Trophoblast cell (in vitro differentiated cells and primary cell): ENCODE measurements at places on chromosomes 2 and 18.

DNA sequence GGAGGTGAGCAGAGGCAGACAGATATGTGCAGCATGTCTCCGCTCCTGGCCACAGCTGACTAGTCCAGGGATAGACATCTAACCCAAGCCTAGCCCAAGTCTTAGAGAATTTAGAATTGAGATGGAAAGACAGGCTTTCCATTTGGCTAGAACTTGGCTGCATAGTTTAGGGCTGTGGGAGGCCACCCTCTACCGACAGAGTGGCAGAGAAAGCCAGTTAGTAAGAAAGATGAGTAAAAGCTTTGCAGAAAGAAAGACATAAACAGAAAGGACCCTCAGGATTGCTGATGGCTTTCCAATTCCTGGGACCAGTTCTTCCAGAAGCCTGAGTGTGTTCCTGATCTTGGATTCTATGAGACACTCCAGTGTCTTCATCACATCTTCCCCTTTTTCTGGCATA, 62.1 kb downstream of the DYM start:
- DNase-seq: no peak

DNA sequence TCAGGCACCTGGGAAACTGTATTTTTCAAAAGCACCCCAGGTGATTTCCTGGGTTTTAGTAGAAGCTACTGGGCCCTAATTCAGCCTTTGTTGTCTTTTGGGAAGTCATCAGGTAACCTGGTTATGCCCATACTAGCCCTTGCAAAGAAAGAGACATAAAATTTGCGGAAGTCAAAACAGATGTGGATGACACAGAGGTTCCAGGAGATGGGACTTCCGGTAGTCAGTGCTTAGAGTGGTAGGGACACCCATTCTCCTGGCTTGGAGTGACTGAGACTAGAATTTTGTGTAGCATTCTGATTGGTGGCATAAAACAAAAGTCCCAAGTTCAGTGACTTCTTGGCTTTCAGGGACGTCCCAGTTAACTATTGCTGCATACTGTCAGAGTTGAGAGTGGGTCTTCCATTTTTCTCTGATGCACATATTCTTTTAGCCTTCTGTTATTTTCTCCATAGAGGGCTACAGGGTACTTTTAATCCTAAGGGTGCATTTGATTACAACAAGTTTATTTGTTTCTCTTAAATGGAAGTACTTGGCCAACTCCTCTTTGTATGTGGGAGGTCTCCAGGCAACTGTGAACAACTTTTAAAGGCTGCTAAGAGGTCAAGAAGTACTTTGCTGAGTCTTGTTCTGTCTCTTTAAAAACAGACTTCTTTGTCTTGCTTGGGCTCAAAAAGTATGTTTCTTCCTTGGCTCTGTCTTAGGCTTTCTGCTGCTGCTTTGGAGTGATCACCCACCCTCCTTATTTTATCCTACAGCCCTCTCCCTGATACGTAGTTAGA, 8.8 kb downstream of the NAB1 start:
- DNase-seq: no peak

DNA sequence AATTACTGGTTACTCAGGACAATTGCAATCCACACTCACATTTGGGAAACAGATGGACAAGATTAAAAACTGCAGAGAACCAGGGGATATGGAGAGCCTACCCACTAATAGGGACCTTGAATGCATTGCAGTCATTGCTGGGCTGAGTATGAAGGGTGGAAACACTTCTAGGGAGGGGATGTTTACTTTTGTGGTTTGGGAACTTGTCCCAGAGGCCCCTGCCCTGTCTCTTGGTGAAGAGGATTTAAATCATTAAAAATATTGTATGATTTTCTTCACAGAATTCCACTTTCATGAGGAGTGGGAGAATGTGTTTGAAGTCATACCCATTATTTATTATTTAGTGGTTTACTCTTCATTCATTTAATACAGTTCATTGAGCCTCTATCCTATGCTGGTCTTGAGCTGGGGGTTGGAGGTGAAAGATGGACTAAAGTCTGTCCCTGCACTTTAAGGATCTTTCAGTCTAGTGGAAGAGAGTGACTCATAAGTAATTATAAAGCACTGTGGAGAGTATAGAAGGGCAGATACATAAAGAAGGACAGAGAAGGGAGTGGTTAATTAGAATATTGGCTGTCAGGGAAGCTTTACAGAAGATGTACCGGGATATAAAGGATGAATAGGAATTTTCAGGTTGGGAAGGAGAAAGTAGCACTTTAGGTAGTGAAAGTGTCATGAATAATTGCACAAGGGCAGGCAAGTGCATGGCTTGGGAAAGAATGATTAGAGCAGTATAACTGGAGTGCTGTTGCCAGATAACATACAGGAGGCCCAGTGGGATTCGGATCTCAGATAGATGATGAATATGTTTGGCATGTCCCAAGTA, 313.4 kb downstream of the LPIN1 start:
- no peak for DNase-seq

DNA sequence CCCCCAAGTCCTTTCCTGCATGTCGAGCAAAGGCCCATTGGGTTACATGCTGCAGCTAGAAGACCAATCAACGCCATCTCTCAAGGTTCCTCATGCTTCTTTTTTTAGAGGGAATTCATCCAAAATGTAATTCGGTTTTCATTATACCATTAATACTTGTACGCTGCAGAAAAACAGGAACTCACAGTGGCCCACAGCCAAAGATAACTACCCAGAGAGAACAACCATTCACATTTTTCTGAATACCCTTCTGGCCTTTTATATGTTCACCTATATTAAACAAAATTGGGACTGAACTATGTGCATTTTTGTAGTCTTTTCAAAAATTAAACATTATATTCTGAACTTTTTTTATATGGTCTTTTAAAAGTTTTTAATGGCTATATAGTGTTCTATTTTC, 25.8 kb downstream of the FARP2 start:
- DNase-seq: no peak

DNA sequence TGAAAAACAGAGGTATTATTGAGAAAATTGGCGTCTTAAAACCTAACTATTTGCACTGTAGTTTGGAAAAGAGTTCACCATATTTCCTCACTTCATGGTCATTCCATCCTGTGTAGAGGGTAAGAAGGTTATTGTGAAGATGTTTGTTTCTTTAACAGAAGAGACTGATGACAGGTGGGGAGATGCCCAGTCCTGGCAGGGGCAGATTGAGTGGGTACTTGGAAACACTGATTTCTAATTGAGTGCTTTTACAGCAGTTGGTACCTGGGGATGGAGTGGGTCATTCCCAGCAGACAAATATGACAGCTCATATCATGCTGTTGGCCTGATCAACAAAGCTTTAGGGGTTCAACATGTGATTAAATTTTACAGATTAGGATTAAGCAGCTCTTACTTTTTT, 67.5 kb downstream of the MYOM1 start:
- no peak for DNase-seq

- DNase-seq: no peak
Observed at GRCh38 chr2:148720501-148721001, 76.0 kb downstream of the EPC2 start.

GRCh38 chr2:2743164-2743571, 412.1 kb upstream of the MYT1L start:
- DNase-seq: no peak

GRCh38 chr2:20196657-20197161, 28.2 kb downstream of the SDC1 start:
- DNase-seq: no peak

- DNase-seq: no peak
Observed at GRCh38 chr2:12205086-12205485, 458.7 kb downstream of the LPIN1 start.

DNA sequence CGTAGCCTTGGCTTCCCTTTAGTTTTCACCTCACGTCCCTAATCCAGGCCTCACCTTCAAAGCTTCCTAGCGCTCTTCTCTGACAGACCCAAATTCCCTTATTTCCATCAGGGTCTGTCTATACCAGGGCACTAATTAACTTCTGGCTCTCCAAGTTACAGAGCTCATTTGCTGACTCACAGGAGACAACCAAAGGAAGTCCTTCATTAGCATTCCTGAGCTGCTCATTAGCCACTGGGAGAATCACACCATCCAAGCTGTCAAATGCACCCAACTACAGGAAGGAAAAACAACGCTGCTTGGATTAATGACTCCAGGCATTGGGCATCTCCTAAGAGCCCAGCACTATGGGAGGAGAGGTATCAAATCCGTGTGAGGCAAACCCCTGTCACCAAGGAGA, 109.8 kb upstream of the ALK start:
- DNase-seq: no peak

GRCh38 chr18:3593381-3593903, 143.5 kb downstream of the TGIF1 start:
- peak; percentile 95 for DNase-seq

DNA sequence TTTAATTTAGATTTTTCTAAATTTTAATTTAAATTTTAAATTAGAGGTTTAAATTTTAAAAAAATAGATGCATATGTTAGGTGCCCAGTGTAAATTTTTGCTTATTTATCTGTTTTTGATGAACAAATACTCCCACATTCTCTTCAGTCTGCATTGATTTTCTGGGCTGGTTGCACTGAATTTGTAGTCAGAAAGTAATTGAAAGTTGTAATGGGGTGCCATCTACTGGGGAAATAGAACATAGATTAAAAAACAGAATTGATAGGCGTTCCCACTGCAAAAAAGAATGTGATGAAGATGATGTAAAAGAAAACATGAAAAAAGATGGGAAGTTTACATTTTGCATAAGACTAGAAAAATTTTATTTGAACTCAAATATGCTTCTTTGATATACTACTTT, 51.7 kb upstream of the CCDC85A start:
- peak; percentile 63 for DNase-seq

GRCh38 chr2:235357881-235358280, 136.0 kb upstream of the AGAP1 start:
- DNase-seq: no peak

DNA sequence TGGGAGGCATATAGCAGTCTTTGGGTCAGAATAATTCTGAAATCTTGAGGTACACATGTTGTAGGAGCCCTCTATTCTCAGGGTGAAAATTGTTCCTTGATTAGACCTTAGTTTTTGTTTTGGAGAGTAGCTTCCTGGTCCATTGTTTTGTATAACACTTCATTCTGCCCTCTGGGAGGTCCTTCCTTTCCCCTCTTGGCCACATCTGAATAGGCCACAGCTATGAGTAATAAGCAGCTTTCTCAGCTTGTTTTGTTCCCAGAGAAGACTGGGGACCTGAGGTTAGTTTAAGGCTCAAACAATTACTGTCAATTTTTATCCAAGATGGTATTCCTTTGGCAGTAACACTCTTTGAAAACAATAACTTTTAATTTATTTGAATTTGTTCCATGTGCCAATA, 72.6 kb upstream of the NOL4 start:
- DNase-seq: no peak

- DNase-seq: peak; percentile 13
Observed at GRCh38 chr18:9337873-9338272, 3.3 kb downstream of the TWSG1 start.

GRCh38 chr2:133364636-133365035, 203.6 kb downstream of the NCKAP5 start:
- DNase-seq: no peak

GRCh38 chr2:142863485-142863961, 13.9 kb upstream of the KYNU start:
- DNase-seq: no peak

DNA sequence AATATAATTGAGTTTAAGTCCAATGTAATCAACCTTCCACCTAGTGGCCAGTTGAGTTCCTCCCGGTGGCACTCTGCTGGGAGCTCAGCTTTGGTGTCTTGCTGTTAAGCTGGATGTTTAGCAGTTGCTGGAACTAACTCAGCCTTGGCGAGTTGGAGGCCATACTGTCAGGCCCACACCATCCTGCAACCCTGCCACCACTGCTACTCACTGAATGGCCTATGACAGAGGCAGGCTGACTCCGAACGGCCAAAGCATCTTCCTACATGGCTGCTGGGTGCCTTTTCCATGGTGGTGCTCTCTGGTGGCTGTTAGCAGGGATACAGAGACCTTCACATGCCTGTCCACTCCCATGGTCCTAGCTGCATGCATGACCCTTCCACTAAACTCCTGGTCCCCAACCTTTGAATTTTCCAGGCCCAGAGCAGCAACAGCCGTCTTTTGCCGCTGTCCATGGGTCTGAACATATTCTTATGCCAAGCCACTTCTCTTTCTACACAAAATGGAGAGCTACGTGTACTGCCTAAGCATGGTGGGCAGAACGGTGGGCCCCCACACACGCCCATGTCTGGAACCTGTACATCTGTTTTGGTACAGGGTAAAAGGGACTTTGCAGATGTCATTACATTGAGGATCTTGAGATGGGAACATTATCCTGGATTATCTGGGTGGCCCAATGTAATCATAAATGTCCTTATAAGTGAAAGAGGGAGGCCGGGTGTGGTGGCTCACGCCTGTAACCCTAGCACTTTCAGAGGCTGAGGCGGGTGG, 15.0 kb upstream of the TRAF3IP1 start:
- peak; percentile 24 for DNase-seq

DNA sequence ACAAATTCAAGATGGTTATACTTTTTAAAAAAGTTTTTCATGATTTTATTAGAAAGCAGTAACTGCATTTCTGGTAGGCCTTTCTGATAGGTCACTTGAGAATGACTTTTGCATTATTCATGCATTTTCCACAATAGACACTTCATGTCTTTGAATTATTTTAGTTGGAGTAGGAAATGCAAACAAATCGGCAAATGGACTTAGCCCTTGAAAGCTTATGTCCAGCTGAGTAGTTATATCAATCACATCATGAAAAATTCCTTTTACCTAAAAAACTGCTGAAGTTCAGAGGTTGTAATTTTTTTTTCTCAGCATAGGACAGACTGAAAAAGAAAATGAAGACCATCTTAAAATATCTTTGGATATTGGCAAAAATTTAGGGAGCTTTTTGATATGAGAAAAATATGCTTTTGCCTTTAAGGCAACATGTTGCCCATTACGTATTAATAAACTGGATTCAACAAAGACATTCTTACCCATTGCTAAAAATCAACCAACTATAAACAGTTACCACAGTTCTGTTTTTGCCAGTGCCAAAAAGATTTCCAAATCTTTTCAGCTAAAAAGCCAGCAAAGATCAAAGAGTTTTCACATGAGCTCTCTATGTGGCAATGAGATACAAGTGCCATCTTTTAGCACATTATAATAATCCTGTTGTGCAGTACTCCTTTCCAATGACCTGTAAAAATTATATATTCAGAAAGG, 45.5 kb upstream of the FRZB start:
- DNase-seq: no peak

- no peak for DNase-seq
Observed at GRCh38 chr2:57429831-57430230, 616.8 kb upstream of the VRK2 start.

DNA sequence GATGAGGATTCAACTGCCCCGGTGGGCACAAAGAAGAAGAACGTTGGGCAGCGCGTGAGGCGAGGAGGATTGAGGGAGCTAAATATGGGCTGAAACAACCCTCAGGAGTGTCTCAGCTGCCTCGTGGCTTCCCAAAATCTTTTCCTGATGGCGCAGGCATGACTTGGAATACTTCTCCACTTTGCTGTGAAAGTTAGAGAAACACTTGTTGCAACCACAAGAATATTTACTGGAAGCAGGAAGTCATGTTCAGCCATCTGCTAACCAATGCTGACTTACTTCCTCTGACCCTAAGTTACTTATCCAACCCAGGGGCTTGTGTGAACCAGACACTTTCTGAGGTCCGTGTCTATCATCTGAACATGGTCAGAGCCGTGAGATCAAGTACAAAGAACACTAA, 148.8 kb downstream of the ARL4C start:
- no peak for DNase-seq

GRCh38 chr2:86330001-86330400, 7.4 kb downstream of the REEP1 start:
- DNase-seq: peak; percentile 17
